ENCODE measurements at places on chromosomes 5 and 9. TPM values are rescaled to one million over a fixed set of nuclear protein-coding genes. Genes with fewer than 3 reads are reported as not detected.

The TMEM171 gene
- not detected for total RNA-seq

The SLC36A3 gene
- total RNA-seq = not detected

The PCDHA8 gene
- 0.25 TPM for total RNA-seq

- H3K4me1 ChIP-seq = no peaks in the 10 kb centered on the region
- H3K27me3 ChIP-seq = no peaks in the 10 kb centered on the region
- DNase-seq = no peak
- H3K4me3 ChIP-seq = no peak overlapping the region
- H3K36me3 ChIP-seq = no peaks in the 10 kb centered on the region
- H3K27ac ChIP-seq = no peak overlapping the region
Observed at GRCh38 chr5:9419794-9420193, 126.1 kb downstream of the SEMA5A start.

DNA sequence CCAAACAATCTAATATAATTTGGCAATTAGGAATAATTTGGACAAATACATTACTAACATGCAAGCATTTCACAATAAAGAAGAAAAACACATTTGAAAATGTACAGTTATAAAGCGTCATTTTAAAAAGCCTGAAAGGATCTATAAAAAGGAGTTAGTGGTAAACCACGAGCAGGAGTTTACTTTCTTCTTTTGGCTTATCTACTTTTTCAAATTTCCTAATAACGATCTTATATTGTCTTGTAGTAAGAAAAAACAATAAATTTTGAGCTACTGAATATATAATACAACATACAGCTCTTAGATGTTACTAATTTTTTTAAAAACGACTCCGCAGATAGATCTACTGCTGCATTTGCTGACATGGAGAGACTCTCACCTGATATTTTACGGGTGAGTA lies 79.9 kb downstream of the SMIM23 start:
- no peaks in the 10 kb centered on the region for H3K4me1 ChIP-seq
- H3K36me3 ChIP-seq = no peaks in the 10 kb centered on the region
- H3K27me3 ChIP-seq = no peaks in the 10 kb centered on the region

GRCh38 chr5:160237571-160238093 lies 8.3 kb downstream of the FABP6 start:
- H3K36me3 ChIP-seq = no peaks in the 10 kb centered on the region
- no peak overlapping the region for H3K4me3 ChIP-seq
- no peak overlapping the region for H3K27ac ChIP-seq
- no peaks in the 10 kb centered on the region for H3K27me3 ChIP-seq
- DNase-seq = no peak
- no peaks in the 10 kb centered on the region for H3K4me1 ChIP-seq

DNA sequence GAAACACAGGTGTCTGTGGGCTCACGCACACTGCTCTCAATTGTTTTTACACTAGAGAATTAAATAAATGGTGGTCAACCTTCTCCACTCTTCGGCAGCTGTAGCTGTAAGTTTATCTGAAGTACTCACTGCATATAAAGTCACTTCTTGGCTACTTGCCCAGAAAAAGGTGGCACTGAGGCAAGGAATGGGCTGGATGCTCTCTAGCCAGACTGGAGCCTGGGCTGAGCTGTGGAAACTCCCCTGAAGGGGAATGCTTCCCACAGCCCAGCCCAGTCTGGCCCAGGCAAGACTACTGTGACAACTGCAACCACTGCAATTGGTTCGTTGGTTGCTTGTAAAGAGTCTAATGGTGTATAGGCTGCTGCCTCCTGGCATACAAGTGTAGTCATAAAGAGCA lies 4.5 kb downstream of the LEAP2 start:
- H3K36me3 ChIP-seq = no peaks in the 10 kb centered on the region
- no peak overlapping the region for H3K4me3 ChIP-seq
- DNase-seq = no peak
- H3K27ac ChIP-seq = no peak overlapping the region
- no peaks in the 10 kb centered on the region for H3K4me1 ChIP-seq

- no peak overlapping the region for H3K27ac ChIP-seq
- no peaks in the 10 kb centered on the region for H3K27me3 ChIP-seq
- peaks cover 11% of the 10 kb centered on the region for H3K4me1 ChIP-seq
- H3K4me3 ChIP-seq = no peak overlapping the region
Observed at GRCh38 chr9:90112788-90113187, 508.0 kb downstream of the GADD45G start.

DNA sequence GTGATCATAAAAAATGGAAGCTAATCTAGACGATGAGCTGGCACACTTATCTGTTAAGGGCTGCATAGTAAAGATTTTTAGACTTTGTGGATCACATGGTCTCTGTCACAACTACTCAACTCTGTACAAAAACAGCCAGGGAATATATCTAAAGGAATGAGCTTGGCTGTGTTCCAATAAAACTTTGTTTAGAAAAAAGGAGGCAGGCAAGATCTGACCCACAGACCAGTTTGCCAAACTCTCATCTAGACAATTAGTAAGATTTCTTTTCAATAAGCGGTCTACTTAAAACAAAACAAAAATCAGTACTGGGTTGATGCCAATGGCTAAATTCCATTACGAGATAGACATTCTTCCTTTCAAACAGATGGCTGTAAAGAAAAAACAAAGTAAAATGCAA lies 53.0 kb upstream of the RETREG1 start:
- no peaks in the 10 kb centered on the region for H3K36me3 ChIP-seq
- no peak overlapping the region for H3K27ac ChIP-seq
- DNase-seq = no peak
- no peaks in the 10 kb centered on the region for H3K27me3 ChIP-seq
- H3K4me1 ChIP-seq = peaks cover 14% of the 10 kb centered on the region
- H3K4me3 ChIP-seq = no peak overlapping the region
